Sciatic nerve (tissue), 2 donors: ENCODE measurements at places on chromosomes 5 and 9. TPM values are rescaled to one million over a fixed set of nuclear protein-coding genes. Genes with fewer than 3 reads are reported as not detected.
A peak's percentile ranks its signal among the peaks of the same experiment; 100 is the strongest.

DNA sequence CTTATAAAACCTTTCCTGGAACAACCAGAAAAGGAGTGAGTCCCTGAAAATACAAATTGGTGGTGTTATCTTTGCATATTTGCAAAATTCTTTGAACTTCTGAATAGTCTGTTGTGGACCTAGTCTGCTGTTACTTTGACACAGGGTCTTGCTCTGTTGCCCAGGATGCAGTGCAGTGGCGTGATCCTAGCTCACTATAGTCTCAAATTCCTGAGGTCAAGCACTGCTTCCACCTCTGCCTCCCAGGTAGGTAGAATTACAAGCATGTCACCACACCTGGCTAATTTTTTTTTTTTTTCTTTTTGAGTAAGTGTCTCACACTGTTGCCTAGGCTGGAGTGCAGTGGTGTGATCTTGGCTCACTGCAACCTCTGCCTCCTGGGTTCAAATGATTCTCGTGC, 43.7 kb upstream of the SPRY4 start:
- peak; percentile 17 for DNase-seq

DNA sequence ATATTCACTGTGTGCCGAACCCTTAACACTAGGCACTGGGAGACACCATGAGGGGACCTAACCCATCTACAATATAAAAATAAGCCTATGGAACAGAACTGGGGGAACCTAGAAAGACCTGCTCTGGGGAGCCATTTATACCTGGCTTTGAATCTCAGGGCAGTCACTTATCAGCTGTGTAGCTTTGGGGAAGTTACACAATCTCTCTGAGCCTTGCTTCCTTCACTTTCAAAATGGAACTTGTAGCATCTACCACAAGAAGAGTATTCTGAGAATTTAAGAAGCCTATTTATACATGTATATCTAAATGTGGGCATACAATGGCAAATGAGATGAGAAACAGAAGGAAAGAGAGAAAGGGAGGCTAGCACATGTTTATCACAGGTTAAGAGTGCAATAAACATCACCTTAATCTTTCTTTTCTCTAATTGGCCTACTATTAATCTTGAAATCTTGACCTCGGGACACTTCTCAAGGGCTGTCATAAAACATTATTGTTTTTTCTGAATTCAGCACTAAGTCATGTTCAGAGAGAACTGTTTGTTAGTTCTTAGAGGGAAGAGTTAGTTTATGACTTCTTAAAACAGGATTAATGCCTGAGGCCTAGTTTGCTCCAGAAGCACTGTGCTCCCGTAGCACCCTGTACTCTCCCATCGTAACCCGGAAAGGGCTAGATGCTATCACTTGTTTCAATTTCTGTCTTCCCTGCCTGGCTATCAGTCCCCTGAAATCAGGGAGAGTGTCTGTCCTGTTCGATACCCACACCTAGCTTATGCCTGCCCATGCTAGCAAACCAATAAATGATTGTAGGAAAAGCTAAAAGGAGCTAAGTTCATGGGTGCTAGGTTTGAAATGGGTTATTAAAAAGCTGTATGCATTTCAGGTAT, 606.4 kb upstream of the CLINT1 start:
- DNase-seq: no peak

GRCh38 chr9:110785166-110785565, 116.6 kb downstream of the MUSK start:
- no peak for DNase-seq

DNA sequence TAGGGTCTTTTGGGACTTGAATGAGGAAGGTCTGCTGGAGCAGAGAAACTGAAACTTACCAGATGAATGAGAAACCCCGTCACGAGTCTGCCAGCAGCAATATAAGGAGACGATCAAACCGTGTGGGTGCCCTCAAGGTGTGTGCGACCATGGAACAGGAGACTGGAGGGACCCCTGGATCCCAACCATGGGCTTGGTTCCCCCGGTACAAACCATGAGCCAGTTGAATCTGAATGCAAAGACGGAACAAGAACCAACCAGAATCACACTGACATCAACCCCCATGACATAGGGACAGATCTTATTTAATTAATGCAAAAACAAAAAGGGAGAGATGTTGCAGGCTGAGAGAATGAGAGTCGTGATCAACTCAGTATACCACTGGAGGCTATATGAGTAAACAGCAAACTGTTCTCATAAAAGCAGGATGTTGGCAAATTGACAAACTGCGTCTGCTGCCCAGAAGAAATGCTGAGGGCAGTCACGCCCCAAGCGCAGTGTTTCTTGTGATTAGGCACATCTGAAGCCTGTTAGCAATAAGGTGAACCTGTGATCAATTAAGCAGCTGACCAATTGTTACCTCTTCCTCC, 475.5 kb upstream of the ACO1 start:
- DNase-seq: no peak

DNA sequence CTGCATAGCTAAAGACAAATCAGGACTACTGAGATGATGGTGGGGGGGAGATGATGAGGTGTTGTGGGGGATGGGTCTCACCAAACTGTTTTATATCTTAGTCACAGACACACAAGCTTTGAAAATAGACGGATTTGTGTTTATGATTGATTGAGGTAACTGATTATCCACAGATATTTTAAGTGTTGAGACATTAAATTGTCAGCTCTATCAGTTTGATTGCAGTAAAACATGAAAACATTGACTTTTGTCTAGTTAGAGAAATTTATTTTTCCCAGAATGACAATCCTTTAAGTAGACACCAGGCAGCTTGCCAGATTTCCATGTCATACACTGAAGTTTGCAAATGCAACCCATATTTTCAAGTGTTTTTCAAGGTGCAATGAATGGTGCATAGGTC, 149.8 kb downstream of the NR2F1-AS1 start:
- no peak for DNase-seq

- no peak for DNase-seq
These were observed 85.4 kb downstream of the RXRA start for GRCh38 chr9:134411440-134412297.

DNA sequence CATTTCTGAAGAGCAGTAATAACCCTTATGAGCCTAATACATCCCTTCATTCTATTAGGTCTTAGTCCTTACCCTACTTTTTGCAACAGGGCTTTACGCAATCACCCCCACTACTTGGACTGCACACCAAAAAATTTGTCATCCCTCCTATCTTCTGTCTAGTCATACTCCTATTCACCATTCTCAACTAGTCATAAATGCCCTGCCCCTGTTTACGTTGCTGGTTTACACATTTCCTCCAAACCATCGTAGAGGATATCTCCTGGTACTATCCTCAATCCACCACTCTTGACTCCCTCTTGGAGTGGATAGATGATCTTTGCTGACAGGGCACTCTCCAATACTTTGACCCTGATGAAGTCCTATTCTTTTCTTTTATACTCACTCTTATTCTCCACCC, 98.2 kb upstream of the CCNG1 start:
- no peak for DNase-seq

DNA sequence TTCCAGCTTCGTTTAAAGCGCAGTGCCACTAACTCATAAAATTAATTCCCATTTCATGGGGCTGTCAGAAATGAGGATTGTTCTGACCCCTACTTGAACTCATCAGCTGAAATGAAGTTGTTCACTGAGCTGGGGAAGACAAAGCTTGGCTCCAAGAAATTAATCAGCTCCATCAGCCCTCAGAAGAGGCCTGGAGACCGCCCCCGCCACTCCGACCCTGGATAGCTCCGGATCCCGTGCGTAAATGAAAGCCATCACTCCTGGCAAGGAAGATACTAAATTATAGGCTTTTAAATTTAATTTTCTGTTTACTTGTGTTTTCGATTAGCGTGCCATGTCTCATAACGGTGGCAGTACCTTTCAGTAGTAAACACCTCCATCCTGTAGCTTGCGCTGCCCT, 142.8 kb upstream of the IRX2 start:
- no peak for DNase-seq

DNA sequence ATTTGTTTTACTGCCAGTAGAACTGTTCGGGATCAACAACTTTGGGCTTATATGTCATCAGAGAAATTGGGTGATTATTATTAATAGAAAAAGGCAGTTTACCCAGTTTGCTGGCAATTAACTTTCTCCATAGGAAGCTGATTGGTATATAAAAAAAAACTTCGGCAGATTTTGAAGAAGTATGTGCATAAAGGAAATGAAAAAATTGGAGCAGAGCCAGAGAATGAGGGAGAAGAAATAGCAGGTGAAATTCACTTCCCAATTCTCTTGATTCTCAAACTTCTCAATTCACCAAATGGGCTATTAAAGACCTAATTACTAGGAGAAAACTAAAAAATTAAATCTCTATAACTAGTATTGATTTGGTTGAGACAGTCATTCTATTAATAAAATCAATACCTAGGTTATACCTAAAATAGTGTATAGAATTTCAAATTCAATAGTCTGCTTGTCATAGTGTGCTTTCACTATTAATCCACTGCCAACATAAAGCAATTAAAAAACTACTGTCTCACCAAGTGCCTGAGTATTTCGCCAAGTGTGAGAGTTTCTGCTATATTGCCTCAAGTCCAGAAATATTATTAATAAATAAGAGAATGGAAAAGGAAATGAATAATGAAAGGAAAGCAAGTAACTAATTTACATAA, 47.5 kb downstream of the STX17 start:
- no peak for DNase-seq

NUTM2G gene
- not detected for total RNA-seq

RNF224 gene
- total RNA-seq: not detected

CFAP90 gene
- total RNA-seq: 0.36 TPM

ADRB2 gene
- 6.7 TPM for total RNA-seq

PLCXD3 gene
- total RNA-seq: 4.2 TPM

NUTM2F gene
- total RNA-seq: not detected
